ENCODE measurements at places on chromosomes 1 and 21.

- no peak for DNase-seq
Measured at GRCh38 chr1:151898519-151898991, 10.8 kb downstream of the THEM4 start.

GRCh38 chr1:1487701-1488100 lies 16.1 kb downstream of the ATAD3B start:
- DNase-seq = no peak

GRCh38 chr1:190104961-190105360 lies 372.7 kb downstream of the BRINP3 start:
- no peak for DNase-seq

- no peak for DNase-seq
Measured at GRCh38 chr1:171252482-171252881, 4.2 kb downstream of the FMO1 start.

DNA sequence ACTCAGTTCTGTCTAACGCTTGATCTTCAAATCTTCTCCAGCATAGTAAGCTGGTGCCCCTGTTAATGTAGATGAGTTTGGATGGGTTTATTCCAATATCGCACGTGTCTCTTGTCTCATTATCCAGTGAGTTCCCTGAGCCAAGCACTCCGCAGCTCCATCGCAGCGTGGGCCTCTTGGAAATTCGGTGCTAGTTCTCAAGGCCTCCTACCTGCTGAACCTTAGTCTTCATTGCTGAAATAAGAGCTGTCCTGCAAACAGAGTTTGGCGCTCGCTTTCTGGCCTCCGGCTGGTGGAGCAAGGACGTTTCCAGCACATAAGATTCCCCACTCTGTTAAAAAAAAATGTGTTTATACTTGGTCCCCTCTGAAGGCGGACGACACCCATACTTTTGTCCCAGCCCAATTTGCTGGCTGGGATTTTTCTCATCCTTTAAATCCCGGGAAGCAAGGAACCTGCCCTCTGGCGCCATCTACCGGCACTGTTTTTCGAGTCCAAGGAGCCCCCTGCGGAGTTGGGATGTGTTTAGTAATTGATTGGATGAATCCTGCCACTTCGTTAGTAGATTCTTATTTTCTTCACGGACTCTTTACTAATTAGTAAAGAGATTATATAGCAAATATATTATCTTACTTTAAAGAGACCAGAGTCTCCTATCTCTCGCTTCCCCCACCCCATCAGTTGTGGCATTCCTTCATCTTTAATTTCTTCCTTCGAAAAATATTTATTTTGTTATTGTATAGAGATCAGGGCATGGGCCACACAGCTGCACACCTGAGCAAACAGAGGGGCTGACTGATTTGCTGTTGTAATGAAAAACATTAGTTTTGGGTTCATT lies 14.7 kb downstream of the JUN start:
- DNase-seq = peak; percentile 66

DNA sequence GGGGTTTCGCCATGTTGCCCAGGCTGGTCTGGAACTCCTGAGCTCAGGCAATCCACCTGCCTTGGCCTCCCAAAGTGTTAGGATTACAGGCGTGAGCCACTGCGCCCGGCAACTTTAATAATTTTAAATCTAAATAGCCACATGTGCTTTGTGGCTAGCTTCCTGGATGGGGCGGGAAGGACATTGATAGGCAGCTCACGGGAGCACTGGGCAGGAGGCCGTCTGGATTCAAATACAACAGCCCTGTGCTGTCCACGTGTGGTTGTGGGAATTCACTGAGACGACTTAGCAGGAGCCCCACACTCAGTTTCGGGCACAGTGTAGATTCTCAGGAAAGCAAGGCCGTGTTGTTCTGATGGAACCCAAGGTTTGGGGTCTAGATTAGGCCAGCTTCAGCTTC lies 177.1 kb downstream of the ETS2 start:
- no peak for DNase-seq

DNA sequence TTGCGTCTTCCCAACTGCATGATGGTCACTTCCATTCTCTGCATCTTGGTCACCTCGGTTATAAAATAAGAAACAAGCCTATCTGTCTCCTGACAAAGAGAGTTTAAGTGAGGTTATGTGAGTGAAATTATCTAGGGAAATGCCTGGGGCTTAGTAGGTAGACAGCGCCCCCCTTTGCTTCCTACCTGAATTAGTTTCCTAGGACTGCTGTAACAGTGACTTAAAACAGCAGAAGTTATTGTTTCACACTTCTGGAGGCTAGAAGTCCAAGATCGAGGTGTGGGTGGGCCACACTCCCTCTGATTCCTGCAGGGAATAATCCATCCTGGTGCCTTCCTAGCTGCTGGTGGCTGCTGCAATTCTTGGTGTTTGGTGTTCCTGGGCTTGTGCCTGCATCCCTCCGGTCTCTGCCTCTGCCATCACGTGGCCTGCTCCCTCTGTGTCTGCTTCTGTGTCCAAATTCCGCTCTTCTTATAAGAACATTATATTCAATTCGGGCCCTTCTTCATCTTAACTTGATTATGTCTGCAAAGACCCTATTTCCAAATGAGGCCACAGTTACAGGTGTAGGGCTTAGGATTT lies 92.6 kb downstream of the IGSF21 start:
- DNase-seq = no peak

GRCh38 chr1:40986956-40987355 lies 7.5 kb downstream of the CTPS1 start:
- peak; percentile 44 for DNase-seq

DNA sequence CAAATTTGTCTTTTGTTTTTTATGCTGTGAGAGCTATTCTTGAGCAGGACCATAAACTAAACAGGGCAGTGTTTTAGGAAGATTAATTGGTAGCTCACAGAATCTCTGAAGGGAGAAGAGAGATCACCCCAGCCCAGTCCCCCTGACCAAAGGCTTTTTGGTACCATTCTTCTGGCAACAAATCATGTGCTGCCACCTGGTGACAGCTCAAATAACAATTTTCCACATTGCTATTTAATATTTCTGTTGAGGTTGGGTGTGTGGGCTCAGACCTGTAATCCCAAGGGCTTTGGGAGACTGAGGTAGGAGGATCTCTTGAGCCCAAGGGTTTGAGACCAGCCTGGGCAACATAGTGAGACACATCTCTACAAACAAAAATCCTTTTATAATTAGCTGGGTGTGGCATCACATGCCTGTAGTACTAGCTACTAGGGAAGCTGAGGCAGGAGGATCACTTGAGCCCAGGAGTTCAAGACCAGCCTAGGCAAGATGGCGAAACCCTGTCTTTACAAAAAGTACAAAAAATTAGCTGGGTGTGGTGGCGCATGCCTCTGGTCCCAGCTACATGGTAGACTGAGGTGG lies 2.2 kb upstream of the TESK2 start:
- DNase-seq = peak; percentile 64

DNA sequence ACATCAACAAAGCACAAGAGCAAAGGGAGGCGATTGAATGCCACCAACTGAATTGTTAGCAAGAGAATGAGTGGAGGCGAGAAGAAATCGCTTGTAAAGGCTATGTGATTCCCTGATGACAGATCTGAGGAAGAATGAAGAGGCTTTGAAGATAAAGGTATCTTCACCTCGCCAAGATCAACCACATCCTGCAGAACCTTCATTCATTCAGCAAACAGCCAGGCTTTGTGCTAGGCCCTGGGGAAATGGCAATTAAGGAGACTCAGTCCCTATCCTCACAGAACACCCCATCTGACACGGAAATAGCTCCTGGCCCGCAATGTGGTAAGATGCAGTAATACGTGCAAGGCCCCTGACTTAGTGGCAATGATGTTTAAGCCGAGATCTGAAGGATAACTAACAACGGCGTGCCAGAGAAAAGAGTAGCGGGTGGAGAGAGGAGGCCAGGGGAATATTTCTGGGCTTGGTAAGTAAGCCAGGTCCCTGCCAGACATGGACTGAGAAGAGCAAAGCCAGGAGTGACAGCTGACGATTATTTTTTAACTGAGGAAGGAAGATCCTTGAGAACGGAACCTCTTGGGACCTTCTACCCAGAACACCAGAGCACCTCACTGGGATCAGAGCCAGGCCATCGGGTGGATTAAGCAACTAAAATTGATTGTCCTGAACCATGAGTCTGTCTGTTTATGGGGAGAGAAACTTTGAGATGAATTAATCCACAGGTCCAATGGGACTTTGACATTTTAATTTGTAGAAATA lies 4.6 kb upstream of the VSIG8 start:
- DNase-seq = no peak

DNA sequence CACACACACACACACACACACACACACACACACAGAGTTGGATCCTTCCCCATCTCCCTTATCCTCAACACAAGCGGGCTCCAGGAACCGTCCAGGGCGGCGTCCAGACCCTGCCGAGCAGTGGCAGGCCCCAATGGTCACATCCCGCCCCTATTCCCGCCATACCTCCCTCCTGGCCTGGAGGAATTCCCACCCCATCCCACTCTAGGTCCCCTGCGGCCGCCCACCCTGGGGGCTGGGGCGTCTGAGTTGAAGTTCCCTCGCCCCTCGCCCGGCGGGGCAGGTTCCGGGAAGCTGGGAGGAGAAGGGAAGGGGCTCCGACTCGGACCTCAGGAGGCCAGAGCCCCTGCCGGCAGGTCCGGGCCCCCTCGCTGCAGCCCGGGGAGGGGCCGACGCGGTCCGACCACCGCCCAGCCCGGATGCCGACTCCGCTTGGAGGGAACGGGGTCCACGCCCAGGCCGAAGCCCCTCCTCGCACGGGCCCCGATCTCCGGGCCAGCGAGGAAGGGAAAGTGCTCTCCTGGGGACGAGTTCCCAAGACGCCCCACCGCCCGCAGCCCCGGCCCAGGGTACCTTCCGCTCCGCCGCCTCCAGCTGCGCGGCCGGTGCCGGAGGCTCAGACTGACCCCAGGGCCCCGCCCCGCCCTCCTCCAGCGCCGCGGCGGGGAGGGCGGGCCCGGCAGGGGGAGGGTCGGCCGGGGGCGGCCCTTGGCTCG lies at the start of gene RHOC:
Gene RHOC (minus strand): TSS at position 623 of the 716 bp plus-strand sequence. CDS start 3,328 bp downstream, outside the sequence.
- DNase-seq = peak; percentile 52

DNA sequence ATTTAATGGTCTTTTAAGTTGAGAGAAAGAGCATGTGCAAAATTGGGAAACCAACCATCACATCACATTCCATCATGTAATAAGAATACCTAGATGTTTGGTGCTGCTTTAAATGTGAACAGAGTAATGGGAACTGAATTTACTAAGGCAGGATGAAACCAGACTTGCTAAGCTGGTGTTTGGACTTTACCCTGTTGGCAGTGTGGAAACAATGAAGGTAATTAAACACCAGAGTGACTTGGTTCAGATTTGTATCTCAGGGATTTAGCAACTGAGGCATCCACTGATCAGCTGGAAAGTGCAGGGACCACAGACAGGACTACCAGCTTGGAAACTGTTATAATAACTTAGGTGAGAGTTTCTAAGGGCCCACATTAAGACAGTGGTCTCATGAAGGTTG lies 263.4 kb downstream of the OLFM3 start:
- DNase-seq = no peak

DNA sequence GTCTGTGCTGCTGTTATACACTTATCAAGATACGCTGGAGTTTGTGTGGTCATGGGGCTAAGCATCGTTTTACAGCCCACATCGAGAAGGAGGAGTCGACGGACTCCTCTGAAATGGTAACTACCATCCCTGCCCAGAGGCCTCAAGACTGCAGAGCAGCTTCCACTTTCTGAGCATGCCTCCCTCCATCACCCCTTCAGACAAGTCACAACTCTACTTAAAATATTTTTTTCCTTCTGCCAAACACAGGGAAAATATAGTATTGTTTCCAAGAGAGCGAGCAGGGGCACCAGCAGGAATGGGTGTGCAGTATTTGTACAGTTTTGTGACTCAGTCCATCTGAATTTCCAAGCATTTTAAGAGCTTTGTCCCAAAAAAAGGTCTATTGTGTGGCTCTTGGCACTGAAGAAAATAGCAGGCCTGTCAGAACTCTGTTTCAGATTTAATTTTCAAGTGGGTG lies 14.1 kb downstream of the EVA1C start:
- DNase-seq = no peak

GRCh38 chr1:229669333-229669732 lies 43.3 kb downstream of the URB2 start:
- no peak for DNase-seq

- DNase-seq = no peak
Measured at GRCh38 chr1:198656500-198656932, 17.7 kb downstream of the PTPRC start.

GRCh38 chr1:60066001-60066400 lies 7.6 kb downstream of the C1orf87 start:
- DNase-seq = no peak

DNA sequence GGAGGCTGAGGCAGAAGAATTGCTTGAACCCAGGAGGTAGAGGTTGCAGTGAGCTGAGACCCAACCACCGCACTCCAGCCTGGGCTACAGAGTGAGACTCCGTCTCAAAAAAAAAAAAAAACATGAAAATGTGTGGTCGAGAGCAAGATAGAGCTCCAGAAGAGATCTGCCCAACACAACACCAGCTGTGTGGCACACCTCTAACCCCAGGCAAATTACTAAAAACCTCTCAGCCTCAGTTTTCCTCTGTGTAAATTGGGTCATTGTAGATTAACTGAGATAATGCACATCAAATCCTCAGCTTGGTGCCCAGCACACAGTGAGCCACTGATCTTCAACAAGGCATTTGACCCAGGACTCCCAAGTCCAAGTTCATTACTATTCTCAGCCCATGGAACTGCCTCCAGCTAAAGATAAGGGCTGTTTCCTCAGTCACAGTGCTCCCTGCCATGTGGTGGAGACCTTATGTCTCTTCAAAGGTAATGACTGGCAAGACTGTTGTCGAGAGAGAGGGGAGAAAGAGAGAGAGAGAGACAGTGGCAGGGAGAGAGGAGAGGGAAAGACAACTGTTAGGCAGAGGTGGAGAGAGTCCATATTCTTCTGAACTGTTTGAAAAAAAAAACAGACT lies 58.1 kb downstream of the PTP4A2 start:
- no peak for DNase-seq

GRCh38 chr1:179677882-179678281 lies 65.2 kb upstream of the FAM163A start:
- no peak for DNase-seq

- no peak for DNase-seq
Measured at GRCh38 chr1:56995414-56996100, 29.7 kb upstream of the C8B start.

DNA sequence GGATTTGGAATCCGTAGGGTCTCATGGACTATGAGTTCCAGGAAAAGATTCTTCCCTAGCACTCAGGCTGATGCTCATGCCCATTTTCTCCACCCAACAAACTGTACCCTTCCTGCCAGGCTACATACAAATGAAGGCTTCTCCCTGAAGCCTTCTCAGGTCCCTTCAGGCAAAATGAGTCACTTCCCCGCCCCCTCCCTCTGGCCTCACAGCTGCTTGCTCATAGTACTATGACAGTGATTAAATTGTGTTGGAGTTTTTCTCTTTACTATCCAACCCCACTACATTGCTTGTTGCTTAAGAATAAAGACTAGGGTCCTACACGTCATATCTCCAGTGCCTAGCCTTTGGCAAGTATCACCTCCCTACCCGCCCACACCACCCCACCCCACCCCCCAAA lies 207.6 kb upstream of the NFIA start:
- no peak for DNase-seq

- DNase-seq = no peak
Measured at GRCh38 chr21:42191696-42192595, 27.0 kb upstream of the ABCG1 start.

GRCh38 chr1:162549001-162549400 lies 12.5 kb upstream of the UAP1 start:
- DNase-seq = no peak

GRCh38 chr1:58432851-58433668 lies 113.5 kb downstream of the OMA1 start:
- DNase-seq = peak; percentile 55

Measured in mesenchymal stem cell (in vitro differentiated cells and primary cell).